ENCODE measurements at places on chromosomes 7 and 10. TPM values are rescaled to one million over a fixed set of nuclear protein-coding genes. Genes with fewer than 3 reads are reported as not detected.

CALHM3 gene
- not detected for total RNA-seq

CLRN3 gene
- not detected for total RNA-seq

- DNase-seq: no peak
Measured at GRCh38 chr7:156456503-156457115, 184.0 kb upstream of the RNF32 start.

GRCh38 chr7:155589001-155589980 is 42.9 kb upstream of the CNPY1 start:
- no peak for DNase-seq

DNA sequence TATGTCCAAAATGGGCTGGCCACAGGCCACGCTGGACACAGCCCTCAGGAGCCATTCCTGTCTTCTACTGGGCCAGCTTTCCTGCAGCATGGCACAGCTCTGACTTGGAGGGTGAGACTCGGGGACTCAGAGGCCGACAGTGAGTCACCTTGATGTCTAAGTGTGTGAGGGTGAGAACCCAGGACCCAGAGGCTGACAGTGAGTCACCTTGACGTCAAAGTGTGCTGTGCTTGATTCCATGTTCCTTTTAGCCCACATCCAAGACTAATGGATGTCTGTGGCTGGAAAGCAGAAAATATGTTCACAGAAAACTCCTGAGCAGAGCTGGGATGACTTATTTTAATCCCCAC is 6.0 kb upstream of the FAM170B start:
- no peak for DNase-seq

- DNase-seq: no peak
Measured at GRCh38 chr10:104387130-104387888, 33.7 kb downstream of the CFAP58 start.

DNA sequence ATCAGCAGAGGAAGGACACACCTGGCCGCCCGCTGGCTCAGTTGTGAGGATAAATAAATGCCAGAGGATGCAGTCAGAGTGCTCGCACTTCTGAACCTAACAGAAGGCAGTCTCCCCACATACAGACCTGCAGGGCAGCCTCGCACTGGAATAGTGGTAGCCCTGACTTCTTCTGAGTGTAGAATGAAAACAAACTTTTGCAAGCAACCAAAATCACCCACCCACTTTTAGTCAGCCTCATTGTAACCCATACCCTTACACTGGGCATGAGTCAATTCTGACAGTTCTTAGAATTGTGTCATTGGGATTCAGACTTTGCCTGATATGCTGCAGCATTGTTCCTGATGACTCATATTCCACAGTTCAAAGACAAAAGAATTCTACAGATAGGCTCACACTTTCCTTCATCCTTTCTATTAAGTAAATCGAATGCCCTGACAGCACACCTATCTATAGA is 167.0 kb upstream of the CDK1 start:
- DNase-seq: no peak

GRCh38 chr10:73649876-73650536 is 5.8 kb downstream of the SYNPO2L start:
- no peak for DNase-seq
